Activated gamma-delta T cell treated with Interleukin-2 at 50 U/mL for 16 hours (primary cell): ENCODE measurements at places on chromosomes 6 and 20.

- DNase-seq: no peak
These were observed 64.3 kb upstream of the AFDN start for GRCh38 chr6:167762259-167762962.

DNA sequence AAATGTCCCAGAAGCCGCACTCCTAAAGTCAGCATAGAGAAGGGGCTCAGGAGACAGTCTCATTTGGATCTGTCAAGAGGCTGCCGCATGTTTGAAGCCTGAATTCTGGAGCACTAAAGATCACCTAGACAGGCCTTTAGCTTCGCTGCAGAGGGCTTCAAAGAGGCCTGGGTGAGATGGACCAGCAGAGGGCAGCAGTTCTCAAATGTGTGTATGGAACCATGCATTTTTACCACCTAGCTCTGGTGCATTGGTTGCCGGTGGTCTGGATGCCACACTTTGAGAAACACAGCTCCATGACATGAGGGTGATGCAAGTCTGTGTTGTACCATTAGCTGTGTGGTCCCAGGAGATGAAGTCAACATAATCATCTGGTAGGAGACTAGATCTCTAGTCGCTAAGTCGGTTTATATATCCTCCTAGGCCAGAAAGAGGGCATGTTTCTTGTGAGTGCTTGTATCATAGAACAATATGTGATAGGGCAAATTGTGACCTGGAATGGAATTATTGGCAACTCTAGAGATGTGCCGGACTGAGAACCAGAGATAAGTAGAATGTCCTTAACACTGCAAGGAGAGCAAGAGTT lies 64.8 kb downstream of the KIAA0319 start:
- peak; percentile 78 for DNase-seq

- no peak for DNase-seq
These were observed 65.6 kb upstream of the PHACTR2 start for GRCh38 chr6:143612186-143612585.

GRCh38 chr6:22884456-22884855 lies 315.1 kb downstream of the HDGFL1 start:
- no peak for DNase-seq

DNA sequence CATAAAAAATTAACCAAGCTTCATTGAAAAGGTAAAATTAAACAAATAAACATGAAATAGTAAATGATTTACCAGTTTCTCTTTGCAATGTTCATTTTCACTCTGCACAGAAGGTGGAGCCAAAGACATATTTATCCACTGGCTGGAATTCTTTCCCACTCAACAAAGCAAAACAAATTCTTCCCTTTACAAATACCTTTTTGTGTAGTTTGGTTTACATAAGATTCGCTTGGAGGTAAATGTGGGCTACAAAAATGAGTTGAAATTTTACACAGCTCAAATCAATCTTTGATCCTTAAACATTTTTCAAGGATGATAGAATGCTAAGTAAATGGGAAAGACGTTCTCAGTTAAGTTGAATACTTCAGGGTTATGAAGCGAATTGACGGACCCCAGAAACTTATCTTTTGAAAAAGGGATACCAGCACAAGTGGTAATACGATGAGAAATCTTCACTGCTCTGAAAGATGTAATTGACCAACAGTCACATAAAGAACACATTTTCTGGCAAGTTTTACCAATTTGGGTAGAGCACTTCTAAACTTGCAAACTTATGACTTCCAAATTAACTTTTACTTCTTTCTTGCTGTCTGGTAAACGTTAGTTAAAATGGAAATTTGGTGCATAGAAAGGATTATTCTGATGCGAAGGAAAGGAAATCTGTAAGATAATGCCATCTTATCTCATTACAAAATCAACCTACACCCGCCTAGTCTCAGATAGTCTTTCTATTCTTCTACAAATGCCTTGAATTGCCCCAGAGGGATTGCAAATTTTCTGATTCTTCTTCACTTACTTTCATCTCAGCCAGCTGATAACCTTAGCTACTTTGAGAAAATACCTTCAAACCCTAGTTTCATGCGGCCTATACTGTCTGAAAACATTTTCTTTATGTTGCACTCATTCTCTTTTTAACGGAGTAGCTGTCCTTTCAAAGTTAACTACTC lies 4.7 kb upstream of the GJA1 start:
- DNase-seq: no peak

- DNase-seq: no peak
These were observed 16.9 kb upstream of the GOPC start for GRCh38 chr6:117619178-117619577.

- DNase-seq: no peak
These were observed 218.8 kb upstream of the FLRT3 start for GRCh38 chr20:14556206-14556605.

- DNase-seq: no peak
These were observed 50.3 kb upstream of the GFRAL start for GRCh38 chr6:55276745-55277530.

DNA sequence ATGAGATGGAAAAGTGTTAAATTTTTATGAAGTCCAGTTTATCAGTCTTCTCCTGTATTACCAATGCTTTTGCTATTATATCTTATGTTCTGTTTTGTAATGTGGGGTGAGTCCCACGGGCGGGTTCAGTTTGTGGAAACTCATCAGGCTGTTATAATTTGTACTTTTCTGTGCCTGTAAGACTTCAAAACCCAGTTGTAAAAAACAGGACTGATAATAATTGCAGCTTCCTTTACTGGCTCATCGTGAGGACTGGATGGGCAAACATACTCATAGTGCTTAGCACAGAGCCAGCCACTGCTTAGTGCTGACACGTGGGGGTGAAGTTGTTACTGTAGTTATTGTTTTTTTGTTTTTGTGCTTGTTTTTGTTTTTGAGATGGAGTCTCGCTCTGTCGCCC lies 45.6 kb downstream of the TGM2 start:
- no peak for DNase-seq

DNA sequence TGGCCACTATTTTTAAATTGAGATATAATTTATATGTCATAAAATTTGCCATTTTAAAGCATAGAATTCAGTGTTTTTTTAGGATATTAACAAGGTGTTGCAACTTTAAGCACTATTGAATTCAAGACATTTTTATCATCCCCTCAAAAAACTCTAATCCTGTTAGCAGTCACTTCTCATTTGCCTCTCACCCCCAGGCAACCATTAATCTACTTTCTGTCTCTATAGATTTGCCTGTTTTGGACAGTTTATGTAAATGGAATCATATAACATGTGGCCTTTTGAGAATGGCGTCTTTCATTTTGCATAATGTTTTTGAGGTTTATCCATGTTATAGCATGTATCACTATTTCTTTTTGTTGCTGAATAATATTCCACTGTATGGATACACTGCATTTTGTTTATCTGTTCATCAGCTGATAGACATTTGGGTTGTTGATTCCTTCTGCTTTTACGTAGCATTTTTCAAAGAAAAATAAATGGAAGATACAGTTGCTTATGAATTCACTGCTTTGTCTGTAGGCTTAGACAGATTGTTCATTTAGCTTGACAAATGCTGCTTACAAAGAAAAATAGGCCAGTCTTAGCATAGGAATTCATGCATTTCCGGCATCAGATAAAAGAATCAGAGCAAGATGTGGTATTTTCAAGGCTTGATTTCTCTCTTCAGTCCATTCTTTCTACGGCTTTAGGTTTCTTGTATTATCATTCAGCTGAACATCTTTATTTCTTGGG lies 52.9 kb downstream of the STK4 start:
- DNase-seq: no peak

- DNase-seq: no peak
These were observed 2.6 kb downstream of the ASF1A start for GRCh38 chr6:118896339-118897136.

- no peak for DNase-seq
These were observed 390.9 kb downstream of the MMUT start for GRCh38 chr6:49072146-49072545.

GRCh38 chr6:33413241-33414120 lies 2.7 kb downstream of the PHF1 start:
- DNase-seq: no peak

DNA sequence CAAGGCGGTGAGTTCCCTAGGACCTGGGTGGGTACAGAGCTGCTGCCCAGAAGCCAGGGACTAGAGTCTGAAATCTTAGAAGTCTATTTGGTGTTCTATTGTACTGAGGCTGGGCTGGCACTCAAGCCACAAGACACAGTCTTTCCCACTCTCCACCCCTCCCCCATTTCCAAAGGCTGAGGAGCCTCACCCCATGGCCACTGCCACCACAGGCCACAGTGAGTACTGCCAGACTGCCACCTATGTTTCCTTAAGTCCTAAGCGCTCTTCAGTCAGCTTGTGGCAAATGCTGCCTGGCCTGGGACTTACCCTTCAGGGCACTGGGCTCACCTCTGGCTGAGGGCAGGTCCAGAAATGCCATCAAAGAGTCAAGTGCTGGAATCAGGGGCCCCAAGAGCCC lies 469.3 kb downstream of the HAO1 start:
- no peak for DNase-seq

- DNase-seq: no peak
These were observed 20.6 kb downstream of the BPIFB1 start for GRCh38 chr20:33303595-33303994.

DNA sequence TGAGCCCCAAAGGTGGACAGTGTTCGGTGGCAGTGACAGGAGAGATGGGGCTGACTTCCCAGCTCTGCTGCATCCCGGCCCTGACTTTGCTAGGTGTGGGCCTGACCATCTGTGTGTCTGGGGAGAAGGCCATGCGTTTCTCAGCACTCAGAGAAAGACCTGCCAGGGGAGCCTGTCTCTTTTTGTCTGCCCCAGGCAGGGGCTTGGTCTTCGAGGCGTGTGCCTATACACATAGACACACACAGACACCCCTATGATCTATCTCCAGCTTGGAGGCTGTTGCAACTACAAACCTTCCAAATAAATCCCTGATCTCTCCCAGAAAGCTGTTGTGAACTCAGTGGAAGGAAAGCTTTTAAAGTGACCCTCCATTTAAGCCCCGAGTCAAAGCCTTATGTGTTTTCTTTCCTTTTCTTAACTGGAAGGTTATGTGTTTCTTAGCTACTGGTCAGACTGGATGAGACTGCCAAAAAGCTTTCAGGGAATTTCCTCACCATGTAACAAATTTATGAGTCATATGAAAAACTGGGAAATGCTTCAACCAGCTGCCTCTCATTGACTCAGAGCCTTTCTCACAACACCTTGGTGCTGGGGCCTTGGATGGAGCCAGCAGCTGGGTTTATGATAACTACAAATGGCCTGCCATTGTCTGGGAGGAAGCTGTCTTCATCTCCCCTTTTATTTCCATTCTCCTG lies 102.6 kb downstream of the CDC5L start:
- no peak for DNase-seq

- no peak for DNase-seq
These were observed 766 bp downstream of the PRICKLE4 start for GRCh38 chr6:41781366-41781730.

DNA sequence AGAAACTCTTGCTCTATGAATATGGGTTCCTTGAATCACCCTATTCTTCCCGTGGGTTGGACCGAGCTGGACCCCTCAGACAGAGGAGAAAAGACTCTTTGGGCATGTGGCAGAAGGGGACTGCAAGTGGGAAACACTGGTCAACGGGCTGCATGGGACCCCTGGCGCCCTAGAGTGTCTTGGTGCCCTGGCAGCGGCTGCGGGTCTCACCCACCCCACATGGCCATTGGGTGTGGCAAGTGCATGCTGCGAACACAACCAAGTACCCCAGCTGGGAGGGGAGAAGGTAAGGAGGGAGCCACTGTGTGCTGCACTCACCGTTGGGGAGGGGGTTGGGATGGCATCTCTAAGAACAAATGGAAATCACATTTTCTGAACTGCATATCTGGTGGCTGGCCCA lies 438.8 kb upstream of the EYS start:
- DNase-seq: no peak

DNA sequence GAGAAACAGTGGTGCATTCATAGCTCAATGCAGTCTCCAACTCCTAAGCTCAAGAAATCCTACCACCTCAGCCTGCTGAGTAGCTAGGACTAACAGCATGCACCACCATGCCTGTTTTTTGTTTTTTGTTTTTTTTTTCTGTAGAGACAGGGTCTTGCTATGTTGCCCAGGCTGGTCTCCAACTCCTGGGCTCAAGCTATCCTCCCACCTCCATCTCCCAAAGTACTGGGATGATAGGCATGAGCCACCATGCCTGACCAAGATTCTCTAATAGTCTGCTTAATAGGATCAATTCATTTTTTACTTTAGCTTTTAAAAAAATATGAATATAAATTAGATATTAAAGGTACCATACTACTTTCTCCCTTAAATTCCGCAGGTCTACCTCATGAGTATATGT lies 152.3 kb upstream of the BEND3 start:
- no peak for DNase-seq

DNA sequence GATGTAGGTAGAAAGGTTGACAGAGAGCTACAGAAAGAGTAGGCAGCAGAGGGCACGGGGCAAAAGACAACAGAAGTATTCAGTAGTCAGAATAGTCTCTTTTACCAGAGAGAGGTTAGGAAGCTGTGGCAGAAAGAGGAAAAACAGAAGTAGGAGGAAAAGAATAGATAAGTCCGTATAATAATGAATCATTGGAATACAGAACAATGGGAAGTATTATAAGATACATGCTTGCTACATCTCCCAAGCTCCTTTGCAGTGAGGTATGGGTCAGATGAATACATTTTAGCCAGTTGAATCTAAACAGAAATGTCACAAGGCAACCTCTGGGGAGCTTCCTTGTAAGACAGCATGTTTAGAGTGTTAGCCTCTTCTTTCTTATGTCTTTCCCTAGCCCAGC lies 570.5 kb upstream of the CITED2 start:
- DNase-seq: no peak

- DNase-seq: no peak
These were observed 64.7 kb downstream of the GPR6 start for GRCh38 chr6:110042670-110043296.

GRCh38 chr20:36925234-36925633 lies 26.3 kb downstream of the SAMHD1 start:
- no peak for DNase-seq

- DNase-seq: no peak
These were observed 248.6 kb upstream of the SUPT3H start for GRCh38 chr6:45626087-45626891.

- DNase-seq: no peak
These were observed 364.9 kb upstream of the IRAK1BP1 start for GRCh38 chr6:78502386-78502887.

DNA sequence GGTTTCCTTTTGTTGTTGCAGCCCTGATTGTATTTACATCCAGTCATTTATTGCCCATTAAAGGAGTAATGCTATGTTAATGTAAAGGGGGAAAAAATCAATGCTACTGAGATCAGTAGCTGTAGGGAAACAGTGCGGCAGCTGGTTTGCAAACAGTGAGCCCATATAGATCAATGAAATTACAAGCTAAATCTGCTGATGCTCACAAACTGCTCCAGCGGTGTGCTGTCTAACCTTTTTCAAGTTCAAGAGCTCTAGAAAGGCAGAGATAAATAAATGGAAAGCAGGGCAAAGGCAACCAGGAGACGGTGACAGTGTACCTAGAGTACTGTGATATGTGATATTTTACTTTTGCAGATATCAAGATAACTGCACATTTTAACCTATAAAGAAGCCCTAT lies 449.0 kb upstream of the MMS22L start:
- DNase-seq: no peak

GRCh38 chr6:143539106-143539505 lies 27.6 kb upstream of the FUCA2 start:
- DNase-seq: no peak

- DNase-seq: no peak
These were observed 20.1 kb downstream of the C6orf163 start for GRCh38 chr6:87364602-87365252.

GRCh38 chr6:43386492-43386891 lies 17.0 kb upstream of the ZNF318 start:
- no peak for DNase-seq
